ENCODE measurements at places on chromosomes 16 and 17.

- no peak for DNase-seq
Measured at GRCh38 chr17:53249036-53249435, 573.7 kb upstream of the KIF2B start.

GRCh38 chr16:16062023-16062937 is 112.9 kb downstream of the ABCC1 start:
- no peak for DNase-seq

- peak; percentile 28 for DNase-seq
Measured at GRCh38 chr16:84583995-84584394, 33.9 kb downstream of the COTL1 start.

DNA sequence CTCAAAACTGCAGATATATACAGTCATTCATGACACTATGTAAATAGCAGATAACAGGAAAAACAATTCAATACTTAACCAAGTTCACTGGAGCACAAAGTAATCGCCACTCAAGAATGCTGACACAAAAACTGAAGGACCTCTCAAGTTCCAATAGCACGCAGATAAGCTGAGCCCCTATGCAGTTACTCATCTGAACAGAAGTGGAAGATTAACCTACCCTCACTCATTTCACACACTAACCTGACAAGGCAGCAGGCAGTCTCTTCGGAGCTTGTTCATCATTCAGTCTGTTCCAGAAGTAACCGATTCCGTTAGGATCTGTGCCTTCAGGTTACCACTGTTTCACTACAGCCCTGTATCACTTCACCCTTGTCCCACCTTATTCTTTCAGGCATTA is 6.0 kb downstream of the HELZ start:
- no peak for DNase-seq

DNA sequence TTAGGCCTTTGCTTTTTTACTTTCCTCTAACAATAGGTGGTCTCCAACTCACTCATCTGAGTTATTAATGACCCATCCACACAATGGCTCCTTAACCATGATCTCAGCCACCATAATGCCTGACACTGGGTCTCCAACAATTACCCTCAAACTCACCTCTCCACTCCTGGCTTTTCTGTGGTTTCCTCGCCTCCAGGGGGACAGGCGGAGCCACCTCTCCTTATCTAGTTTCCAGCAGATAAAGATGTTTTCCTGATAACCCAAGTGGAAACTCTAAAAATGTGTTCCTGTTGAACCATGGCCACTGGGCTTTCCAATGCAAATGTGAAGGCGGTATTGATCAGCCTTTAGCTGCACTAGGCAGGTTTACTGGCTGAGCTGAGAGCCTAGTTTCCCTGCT is 9.4 kb upstream of the NOL11 start:
- DNase-seq = no peak

- no peak for DNase-seq
Measured at GRCh38 chr17:74212209-74212912, 1.0 kb upstream of the TTYH2 start.

DNA sequence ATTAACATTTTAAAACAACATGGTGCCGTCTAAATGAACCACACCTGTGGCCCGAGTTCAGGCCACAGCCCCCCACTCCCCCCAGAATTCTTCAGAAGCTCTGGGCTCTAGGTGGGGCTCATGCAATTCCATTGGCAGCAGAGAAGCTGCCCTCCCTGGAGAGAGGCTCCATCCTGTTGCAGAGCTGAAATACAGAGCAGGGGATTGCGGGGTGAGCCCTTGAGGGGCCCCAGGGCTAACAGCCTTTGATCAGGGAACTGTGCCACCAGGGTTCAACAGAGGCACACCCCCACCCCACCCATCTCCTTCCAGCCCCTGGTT is 69.3 kb downstream of the ABR start:
- no peak for DNase-seq

DNA sequence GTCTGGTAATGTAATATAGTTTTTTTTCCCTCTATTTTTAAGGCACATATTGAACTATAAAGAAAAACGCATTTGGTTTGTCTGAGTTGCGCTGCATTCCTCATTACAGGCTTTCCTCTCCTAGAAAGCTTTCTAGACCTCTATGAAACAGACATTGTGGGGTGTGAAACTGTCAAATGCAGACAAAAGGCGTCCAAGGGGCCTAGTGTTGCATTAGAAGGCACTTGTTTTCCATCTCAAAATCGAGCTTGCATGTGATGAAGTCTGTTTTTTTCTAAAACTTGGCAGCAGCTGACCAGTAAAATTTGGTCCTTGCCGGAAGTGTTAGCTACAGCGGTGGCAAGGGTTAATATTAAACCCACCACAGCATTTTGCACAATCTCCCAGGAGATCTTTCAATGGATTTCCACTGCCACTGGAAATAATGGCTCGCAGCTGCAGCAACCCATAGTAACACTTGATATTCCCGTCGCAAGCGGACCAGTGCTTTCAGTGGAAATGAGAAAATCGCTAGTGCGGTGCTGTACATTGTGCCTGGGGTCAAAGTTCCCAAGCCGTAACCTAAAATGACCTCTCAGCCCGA is 602.6 kb downstream of the KCNJ2 start:
- DNase-seq = no peak

- DNase-seq = no peak
Measured at GRCh38 chr16:66979011-66979717, 9.2 kb upstream of the CES4A start.

- DNase-seq = no peak
Measured at GRCh38 chr16:56241596-56241995, 50.3 kb downstream of the GNAO1 start.

DNA sequence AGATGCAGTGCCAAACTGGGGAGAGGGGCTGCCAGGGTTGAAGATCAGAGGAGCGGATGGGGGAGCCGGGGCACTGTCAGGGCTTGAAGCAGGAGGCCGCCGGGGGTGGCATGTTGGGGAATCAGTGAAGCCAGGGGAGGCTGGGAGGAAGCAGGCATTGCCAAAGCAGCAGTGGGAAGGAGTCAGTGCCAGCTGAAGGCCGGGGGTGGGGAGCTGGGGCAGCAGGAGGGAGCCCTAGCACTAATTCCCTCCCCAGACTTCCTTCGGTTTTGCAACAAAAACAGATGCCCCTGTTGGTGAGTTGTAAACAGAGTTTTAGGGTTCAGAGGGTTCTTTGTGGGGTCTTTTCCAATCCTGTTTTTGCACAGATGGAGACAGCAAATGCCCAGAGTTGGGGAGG is 10.9 kb upstream of the TAC4 start:
- no peak for DNase-seq

GRCh38 chr17:74584292-74585060 is 7.6 kb downstream of the CD300LD start:
- DNase-seq = no peak

DNA sequence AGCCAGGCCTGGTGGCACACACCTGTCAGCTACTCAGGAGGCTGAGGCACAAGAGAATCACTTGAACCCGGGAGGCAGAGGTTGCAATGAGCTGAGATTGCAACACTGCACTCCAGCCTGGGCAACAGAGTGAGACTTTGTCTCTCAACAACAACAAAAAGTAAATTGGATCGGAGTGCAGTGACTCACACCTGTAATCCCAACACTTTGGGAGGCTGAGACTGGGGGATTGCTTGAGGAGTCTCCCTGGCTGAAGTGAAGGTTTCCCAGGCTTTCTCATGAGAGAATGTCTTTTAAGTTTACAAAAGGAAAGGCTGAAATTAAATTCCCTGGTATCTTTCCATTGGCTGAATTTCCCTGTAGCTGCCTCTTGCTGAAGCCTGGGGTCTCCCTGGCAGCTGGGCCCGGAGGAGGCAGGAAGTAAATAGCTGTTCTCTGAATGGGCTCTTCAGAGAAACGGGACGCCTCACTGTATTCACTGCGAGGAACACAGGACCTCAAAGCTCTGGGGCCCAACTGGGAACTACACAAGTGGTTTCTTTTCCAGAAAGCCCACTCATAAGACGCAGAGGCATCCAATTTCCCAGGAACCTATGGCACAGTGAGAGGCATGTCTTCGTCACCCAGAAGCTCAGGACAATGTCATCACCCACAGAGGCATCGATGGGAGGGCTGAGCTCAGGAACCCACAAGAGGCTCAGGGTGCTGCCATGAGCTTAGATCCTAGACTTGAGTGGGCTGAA is 77.4 kb upstream of the SMURF2 start:
- no peak for DNase-seq

- no peak for DNase-seq
Measured at GRCh38 chr16:55147396-55147795, 176.6 kb upstream of the IRX6 start.

DNA sequence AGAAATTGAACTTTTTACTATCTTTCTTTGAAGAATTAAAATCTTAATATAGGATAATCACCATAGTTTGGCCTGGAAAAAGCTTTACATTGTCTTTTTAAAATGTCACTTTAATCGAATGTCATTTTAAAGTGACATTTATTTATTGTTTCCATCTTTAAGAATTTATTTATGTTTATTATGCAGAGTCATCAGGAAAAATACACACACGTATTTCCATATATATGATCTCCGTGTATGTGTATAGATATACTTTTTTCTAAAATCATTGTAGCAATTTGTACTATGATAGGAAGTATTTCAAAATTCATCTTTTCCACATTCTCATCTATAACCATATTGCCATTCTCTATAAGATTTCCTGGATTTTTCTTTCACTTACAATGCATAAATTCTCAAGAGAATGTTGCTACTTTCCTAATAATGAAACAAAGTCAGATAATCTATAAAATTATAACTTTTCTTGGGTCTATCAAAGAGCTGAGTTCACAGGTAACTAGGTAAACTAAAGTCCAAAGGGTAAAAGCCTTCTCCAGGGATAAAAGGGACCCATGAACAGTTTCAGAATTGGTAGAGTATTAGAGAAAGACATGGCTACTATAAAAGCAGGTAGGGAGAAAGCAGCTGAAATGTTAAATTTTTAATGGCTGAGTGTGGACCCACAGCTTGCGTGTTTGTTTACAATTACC is 11.9 kb downstream of the ABCA8 start:
- no peak for DNase-seq

DNA sequence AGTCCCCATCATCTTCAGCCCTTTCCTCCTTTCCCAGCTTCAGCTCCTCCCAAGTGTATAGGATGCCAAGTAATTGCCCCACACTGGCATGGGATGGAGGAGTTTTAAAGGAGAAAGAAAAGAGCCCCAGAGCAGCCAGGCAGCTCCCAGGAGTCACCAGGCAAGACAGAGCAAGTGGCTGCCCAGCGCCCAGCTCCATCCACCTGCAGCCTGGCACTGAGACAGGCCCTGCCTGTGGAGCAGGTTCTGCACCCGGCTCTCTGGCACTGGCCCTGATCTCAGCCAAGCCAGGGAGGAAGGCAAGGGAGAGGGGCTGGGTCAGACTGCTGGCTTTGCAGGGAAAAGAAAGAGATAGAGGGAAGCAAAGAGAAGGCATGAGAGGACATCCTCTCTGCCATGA is 21.7 kb downstream of the FOXN1 start:
- peak; percentile 66 for DNase-seq

DNA sequence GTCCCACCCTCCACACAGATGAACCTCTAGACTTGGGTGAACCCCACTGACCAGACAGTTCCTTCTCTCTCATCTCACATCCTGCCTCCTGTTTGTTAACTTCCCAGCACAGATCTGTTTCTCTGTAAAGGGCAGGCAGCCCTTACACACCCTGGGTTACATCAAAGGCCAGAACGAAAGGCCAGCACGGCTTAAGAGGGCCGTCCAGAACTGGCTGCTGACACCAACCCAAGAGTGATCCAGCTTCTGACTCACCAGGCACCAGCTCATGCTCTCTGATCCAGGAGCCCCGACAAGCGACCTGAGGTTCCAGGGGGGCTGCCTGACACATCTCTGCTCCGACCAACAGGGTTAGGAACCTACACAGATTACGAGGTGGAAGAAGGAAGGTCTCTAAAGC is 86.9 kb downstream of the MRM3 start:
- DNase-seq = peak; percentile 29

DNA sequence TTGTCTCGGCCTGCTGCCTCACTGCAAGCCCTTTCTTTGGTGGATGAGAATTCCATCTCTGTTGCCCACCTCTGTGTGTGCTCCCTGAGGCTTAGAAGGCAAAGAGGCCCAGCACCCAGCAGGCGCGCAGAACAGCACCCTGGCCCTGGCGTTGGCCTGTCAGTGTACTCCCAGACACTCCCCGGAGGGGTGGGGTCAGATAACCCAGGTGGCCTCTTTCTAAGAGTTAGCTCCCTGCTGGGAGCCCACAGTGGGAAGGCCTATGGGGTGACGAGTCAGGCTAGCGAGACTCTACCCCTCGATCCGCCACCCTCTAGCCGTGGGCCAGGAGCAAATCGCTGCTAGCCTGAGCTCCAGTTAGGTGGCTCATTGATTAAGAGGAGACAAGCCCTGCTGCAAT is 38.1 kb downstream of the SRL start:
- DNase-seq = no peak

- DNase-seq = no peak
Measured at GRCh38 chr17:29214215-29215146, 32.2 kb upstream of the CRYBA1 start.

DNA sequence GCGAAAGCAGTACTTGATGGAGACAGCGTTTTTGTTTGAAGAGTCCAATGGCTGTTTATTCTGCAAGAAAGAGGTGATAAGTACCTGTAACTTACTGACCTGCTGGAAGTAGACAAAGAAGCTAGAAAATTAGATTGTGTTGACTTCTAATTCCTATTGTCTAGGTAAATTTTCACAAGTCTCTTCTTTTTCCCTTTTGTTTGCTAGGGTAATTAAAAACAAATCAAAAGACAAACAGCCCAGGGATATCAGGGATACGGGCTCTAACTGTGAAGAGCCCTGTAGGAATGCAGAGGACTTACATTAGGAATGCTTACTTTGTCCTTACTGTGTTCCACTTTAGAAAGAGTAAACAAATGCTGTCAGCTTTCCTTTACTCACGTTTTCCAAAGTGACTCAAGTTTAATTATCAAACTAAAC is 7.0 kb downstream of the PSME3IP1 start:
- DNase-seq = no peak

GRCh38 chr17:2393954-2394749 is 6.7 kb downstream of the MNT start:
- DNase-seq = peak; percentile 14

- DNase-seq = no peak
Measured at GRCh38 chr17:41627316-41628072, 3.1 kb upstream of the KRT17 start.

DNA sequence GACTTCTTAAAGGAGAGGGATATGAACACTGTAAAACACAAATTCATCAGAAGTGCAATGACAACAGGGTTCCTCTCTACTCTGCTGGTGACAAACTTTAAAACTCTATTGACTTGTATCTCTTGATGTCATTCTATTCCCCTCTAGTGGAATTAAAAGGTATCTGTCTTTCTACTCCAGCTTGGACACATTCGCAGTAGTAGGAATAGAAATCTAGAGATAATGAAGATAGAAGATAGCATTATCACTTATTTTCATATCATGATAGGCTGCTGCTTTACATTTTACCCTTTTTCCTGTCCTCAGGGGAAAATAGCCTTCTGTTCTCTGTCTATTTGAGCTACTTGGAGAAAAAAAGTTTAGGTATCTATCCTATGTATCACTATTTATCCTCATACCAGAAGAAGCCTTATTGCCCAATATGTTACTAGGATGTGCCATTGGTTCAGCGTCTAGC is 209.6 kb upstream of the CACNG5 start:
- no peak for DNase-seq
